ENCODE measurements at places on chromosomes 5 and 9.
A peak's percentile ranks its signal among the peaks of the same experiment; 100 is the strongest.

DNA sequence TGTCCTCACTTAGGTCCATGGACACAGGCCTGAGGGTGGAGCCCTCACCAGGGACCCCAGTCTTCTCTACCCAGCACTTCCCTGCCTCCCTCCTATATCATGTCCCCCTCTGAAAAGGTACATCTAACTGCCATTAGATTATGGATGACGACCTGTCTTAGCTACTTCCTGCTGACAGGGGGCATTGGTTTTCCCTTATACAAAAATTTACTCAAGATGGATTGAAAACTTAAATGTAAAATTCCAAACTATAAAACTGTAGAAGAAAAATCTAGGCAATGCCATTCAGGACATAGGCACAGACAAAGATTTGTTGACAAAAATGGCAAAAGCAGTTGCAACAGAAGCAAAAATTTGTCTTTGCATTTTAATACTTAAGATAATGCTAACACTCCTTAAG, 623.2 kb upstream of the FAM174A start:
- DNase-seq = no peak

DNA sequence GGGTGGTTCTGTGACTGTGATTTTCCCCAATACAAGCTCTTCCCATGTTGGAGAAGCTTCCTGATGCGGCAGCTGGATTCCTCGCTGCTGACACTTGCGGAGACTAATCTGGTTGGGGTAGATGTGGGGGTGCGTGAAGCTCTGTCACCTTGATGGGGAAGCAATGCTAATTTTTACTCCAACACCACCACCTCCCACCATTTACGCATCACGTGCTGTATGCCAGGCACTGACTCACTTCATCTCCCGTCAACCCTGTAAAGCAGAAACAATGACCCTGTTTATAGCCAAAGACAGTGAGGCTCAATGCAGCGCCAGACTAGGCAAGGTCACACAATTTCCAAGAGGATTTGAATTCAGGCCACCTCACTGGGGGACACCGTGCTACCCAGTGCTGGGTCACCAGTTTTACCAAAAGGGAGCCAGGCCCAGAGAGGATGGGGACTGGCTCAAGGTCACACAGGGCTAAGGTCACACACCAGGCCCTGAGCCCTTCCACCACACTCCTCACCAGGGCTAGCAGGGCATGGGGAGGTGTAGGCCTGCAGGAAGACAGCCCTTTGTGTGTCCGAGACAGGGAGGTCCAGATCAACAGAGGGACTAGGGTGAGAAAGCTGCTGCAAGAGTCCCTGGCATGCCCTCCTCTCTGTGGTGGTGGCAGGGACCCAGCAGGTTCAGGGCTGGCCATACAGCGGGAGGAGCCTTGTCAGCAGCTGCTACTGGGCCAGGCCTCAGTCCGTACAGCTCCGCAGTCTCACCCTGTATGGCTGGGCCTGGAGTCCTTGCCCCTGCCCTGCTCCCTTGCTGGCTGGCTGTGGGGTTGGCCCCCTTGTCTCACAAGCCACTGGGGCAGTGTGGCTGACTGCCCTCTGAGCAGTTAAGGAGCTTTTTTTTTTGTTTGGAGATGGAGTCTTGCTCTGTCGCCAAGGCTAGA, 3.3 kb downstream of the STKLD1 start:
- peak; percentile 34 for DNase-seq

DNA sequence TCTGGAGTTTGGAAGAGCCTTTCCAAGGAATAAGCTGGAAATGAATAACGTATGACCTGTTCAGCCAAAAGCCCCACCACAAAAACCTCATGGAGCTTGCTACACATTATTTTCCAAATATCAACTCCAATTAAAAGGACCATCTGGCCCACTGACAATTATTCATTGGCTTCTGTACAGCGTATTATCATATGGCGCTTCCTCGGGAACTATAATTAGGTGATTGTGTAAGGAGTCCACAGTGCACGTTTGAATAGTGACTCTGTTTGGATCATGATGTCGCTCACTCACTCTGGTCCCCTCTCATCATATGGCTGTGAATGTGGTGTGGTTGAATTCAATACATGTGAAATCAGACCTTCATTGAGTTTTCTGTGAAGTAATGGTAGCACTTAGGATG, 52.1 kb downstream of the GDNF start:
- DNase-seq = no peak

- no peak for DNase-seq
Observed at GRCh38 chr5:145872486-145872885, 328 bp downstream of the GRXCR2 start.

DNA sequence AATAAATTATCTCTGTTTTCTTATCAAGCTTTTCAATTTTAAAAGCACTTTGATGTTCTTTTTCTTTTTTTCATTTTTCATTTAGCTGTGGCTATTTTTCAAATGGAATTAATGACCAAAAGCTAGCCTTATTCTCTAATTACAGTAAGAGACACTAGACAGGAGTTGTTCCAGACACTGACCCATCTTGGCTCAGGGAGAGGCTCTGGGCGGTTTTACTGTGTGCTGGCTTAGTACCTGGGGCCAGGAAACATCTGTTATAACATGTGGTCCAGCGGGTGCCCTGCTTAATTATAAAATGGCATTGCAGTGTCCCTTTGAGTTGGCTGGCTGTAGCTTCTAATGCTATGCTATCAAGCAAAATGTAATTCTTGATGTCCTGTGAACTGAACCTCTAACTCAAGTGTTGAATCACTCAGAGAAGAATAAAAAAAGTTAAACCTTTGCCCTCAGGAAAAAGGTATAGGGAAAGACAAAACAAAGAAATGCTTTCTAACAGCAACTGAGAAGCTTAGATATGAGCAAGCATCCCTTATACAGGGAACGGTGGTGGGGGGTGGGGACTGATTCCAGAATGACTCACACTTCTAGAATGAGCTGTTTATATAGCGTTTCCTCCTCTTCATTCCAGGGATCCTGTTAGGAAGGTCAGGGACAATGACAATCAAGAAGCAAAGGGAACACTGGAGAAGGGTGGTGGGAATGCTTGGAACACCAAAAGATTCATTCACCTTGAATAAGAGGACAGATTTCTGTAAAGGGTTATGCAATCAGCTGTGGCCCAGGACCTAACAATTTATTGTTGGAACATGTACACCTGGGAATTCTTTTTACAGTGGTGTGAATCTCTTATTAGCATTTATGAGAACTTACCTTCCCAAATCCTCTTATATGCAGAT, 58.7 kb upstream of the NFIB start:
- DNase-seq = no peak

DNA sequence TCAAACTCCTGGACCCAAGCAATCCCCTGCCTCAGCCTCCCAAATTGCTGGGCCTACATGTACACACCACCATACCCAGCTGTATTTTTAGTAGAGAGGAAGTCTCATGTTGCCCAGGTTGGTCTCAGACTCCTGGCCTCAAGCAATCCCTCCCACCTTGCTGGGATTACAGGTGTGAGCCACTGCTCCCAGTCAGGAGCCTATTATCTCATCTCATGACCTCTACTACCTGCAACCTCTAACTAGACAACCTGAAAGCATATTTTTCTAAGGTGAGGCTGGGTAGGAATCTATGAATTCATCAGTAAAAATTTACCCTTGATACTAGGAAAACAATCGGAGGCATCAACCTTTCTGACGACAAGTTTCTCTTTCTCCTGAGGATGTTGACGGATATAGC, 10.0 kb downstream of the FAM13B start:
- no peak for DNase-seq

DNA sequence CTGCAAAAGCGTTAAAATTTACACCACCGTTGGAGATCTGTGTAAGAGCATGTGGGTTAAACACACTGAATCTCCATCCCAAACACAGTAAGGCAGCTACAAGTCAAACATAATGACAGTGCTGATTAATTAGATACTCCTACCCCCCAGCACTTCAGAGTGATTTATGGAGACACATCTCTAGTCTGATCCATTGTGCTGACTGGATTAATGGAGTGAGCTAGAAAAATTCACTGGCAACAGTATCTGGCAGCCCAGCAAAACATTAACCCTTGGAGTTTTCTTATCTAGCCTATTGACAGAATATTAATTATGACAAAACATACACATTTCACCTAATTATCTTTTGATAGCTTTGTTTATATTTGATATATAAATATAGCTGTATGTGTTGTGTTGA, 188.6 kb upstream of the ISL1 start:
- DNase-seq = no peak

DNA sequence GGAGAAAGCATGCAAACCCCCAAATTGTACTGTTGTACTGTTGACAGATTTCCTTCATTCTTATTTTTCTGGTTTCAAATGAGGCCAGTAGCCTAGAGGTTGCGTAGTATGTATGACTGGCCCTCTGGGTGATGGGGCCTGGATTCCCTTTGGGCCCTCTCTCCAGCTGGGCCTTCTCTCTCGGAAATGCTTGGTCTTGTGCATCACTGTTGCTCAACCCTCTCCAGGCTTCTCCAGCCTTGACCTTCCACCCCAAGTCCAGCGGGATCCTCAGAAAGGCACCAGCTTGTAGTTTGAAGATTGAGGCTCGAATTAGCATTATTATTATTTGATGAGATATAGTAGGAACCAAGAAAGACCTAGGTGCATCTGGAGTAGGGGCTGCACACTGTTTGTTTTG, 87.0 kb downstream of the ANGPTL2 start:
- DNase-seq = no peak

- DNase-seq = no peak
Observed at GRCh38 chr9:69204326-69204725, 30.2 kb downstream of the TJP2 start.

DNA sequence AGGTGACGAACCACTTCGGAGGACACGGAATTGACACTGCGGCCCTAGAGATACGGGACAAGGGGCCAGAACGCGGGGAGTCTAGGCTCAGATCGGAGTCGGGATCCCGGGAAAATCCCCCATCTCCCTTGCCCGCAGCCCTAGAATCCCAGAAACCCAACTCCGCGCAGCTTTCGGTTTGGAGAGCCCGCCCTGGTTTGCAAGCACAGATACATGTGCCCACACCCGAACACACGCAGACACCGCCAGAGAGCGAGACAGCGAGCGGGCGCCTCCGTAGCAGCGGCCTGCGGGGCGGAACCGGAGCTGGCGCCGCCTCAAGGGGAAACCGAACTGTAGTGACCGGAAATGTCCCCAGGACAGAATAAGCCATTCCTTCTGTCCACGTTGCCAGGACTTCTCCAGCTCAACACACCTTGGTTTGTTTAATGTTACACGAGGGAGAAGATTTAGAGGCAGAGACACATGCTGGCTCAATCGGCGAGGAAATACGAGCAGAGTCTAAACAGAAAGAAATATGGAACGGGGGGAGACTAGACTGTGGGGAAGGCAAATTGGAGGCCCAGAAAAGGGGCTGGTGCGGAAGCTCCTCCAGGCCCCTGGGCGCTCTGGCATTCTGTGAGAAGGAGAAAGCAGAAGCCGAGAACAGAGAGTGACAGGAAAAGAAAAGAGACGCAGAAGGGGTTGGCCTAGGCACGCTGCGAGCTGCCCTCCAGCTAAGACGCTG, 2.9 kb upstream of the PAX5 start:
- DNase-seq = no peak

DNA sequence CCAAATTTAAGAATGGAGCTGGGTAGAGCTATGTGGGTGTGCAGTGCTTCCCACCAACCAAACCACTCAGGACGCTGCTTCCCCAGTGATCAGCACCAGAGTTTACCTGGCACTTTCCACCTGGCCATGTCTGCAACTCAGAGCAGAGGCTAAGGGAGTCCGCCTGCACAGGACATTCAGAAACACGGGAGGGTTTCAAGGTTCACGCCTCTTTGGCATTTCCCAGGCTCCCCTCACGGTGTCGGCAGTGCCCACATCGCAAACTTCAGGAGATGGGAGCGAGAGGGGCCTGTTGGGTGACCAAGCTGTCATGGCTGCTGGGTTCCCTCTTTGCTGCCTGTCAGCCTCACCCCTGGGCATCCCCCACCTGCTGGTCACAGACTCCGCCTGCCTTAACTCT, 161.5 kb downstream of the NXNL2 start:
- no peak for DNase-seq

- DNase-seq = no peak
Observed at GRCh38 chr9:84343111-84343521, 2.6 kb upstream of the SLC28A3 start.

DNA sequence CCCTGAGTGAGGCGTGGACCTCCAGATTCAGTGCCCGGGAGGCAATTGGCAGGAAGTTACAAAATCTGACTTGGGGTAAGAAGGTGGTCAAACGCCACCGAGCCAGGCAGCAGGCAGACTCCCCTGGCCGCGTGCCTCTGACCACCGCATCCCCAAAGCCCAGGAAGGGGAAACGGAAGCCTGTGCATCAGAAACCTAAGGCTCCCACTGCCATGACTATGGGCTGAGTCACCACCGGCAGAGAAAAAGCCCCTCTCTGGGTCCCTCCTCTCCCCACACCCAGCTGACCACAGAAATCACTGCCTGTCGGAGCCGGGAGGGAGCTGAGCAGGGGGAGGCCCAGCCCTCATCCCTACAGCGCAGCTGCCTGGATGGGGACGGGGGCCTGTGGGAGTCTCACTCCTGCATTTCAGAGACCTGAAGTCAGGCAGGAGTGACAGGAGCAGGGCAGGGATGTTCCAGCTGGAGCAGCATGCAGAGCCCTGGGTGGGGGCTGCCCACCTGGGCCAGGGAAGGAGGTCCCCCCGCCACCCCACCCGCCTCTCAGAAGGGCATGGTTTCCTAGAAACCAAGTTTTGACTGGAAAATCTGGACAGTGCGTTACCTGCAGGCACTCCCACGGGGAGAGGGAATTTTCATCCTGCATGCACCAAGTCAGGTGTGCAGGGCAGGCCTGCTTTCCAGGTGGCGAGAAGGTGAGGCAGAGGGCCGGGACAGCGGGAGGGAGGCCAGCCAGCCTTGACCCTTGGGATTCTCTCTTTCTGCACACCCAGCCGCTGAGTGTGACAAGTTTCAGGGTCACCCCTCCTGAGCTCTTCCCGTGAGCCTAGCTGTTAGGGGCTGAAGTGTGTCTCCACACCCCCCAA, 68.2 kb downstream of the LRSAM1 start:
- DNase-seq = no peak

GRCh38 chr5:165508861-165509260, 2003.4 kb downstream of the MAT2B start:
- no peak for DNase-seq

DNA sequence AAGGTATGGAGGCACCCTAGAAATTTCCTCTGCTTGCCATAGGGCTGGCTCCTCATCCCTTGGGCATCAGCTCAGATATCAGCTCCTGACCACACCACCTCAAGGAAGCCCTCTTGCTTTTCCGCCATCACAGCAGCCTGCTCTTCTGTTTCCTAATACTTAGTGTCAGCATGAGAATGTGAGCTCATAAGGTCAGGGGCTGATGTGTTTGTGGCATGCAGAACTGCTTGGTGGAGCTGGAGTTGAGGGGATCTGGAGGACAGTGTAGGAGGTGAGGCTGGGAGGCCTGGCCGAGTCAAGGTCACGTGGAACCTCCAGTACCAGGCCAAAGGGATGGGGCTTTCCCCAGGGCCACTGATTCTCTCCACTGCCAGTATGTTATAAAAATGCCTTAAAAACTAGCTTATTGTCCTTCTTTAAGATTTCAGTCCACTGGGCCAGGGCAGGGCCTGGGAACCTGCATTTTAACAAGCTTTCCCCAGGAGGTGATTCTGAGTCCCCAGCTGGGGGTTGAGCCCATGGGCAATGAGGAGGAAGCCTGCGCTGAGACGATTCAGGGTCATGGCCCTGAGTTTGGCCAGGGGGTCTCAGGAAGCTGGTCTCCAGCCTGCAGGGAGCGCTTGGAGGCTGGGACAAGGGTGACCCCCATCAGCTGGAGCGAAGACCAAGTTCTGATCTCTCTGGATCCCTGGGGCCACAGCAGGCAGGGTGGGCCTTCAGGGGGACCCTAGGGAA, 28.6 kb downstream of the DAB2IP start:
- no peak for DNase-seq

All from hypothalamus (tissue), 51 donors.